ENCODE measurements at places on chromosomes 5 and 9.

DNA sequence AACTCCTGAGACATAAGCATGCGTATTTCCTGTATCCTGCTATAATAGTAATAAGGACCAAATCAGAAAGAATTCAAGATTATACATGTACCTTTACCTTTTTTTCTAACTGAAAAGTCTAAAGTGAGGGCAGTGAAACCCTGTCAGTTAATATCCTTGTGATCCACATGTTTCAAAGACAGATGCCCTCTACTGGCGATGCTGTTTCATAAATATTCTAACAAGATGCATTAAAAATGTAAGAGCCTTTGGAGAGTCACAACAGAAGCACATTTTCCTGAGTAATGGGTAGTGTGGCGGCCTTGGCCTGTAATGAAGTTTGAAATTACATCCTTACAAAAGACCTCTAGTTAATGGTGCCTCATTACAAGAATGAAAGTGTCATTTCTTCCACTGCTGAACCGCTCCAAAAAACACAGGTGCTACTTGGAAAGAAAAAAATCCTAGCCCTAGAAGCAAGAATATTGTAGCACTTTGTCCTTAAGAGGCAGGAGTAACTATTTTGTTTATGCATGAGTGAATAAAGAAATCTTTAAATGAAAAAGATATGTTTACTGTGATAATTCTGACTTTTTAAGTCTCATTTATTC is 232.6 kb downstream of the EPB41L4A start:
- no peak for ATAC-seq

- ATAC-seq: peak; percentile 99
These were observed 73.4 kb downstream of the ANGPTL2 start for GRCh38 chr9:127049044-127049443.

DNA sequence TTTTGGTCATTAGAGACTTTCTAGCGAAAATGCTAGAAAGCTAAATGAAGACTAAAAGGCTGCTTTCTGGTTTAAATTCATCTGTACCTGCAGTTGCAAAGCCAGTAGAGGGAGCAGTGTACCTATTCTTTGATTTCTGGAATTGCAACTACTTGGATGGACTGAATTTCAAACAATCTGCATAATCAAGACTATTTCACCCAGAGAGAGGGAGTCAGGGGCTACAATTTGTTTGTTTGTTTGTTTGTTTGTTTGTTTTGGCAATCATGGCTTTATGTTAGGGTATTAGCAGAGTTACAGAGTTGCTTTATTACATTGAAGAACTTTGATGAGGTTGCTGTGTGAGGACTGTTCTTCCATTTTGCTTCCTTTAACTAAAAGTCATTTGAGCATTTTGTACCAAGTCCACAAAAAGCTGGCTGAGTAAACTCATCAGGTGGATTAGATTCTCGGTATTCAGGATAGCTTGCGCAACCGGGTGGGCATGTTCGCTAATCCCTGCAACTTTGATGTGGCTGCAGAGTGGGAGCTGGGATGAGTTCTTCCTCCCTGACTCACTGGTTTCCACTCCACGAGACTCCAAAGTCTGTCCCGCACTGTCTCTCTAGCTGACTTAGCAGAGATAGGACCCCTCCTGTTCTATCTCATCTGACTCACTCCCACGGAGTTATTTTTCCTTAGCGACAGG is 80.0 kb upstream of the TUT7 start:
- no peak for ATAC-seq

- ATAC-seq: no peak
These were observed 58.3 kb downstream of the GPR107 start for GRCh38 chr9:130111786-130112537.

DNA sequence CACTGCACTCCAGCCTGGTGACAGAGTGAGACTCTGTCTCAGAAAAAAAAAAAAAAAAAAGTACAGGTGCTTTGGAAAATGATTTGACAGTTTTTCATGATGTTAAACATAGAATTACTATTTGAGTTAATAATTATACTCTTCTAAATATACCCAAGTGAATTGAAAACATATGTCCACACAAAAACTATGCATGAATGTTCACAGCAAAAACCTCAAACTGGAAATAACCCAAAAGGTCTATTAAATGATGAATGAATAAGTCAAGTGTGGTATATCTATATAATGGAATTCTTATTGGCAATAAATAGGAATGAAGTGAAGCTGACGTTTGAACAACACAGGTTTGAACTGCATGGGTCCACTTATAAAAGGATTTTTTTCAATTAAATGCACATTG is 207.2 kb upstream of the DAB2 start:
- no peak for ATAC-seq

GRCh38 chr5:171629628-171630349 is 155.8 kb upstream of the SMIM23 start:
- ATAC-seq: no peak

DNA sequence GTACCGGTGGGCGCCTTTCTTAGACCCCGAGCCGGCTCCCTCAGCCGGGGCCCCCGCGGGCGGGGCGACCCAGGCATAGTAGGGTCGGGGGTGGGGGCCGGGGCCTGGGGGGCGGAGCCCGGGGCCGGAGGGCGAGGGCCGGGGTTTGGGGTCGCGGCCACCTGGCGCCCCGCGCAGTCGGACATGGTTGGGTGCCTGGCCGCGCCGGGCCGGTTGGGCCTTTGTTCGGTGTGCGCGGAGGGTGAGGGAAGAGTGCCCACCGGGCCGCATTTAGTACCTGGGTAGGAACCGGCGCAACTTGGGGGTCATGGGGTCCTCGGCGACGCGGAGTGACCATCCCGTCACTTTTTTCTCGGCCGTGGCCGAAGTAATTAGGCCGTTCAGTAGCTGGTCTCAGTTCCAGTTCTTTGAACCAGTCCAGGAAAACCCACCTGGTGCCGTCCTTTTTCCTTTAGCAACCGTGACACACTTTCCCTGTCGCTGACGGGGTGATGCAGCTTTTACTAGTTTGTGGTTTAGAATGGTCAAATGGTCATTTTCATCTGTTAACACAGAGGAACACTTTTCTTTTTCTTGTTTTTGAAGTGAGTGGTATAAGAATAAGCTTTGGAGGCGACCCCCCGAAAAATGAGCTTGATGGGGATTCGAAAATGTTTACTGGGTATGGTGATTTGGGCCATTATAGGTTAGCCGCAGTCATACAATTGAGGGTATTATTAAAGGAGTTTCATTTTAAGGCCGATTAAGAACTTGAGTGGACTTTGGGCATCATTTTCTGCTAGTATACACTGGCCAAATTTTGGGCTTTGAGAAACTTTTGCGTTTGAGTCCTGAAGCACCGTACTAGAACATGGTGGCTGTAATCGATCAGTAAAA is 589 bp downstream of the CKS2 start:
- no peak for ATAC-seq

- ATAC-seq: no peak
These were observed 1.0 kb upstream of the TLE1 start for GRCh38 chr9:81690251-81690851.

- no peak for ATAC-seq
These were observed 3.2 kb upstream of the RNU6ATAC start for GRCh38 chr9:134167530-134167931.

- no peak for ATAC-seq
These were observed 267.5 kb upstream of the GRIA1 start for GRCh38 chr5:153222936-153223335.

DNA sequence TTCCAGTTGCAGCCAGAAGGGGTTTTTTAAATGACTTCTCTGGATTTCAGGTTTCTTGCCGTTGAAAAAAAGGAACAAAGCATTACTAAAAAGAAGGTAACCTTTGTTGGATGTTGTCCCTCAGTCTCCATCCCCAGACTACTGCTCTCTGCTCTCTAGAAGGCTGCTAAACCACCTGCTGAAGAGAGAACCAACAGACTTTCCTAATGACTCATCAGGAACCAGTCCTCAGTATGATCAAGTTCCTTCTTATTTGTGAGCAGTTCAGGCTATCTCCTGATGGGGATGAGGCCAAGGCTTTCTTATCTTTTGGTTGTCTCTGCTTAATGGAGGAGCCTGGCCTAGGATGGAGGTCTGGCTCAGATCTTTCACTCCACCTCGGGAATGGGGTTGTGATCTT is 4.1 kb downstream of the KIF4B start:
- peak; percentile 65 for ATAC-seq
